ENCODE measurements at places on chromosomes 13 and 19.

DNA sequence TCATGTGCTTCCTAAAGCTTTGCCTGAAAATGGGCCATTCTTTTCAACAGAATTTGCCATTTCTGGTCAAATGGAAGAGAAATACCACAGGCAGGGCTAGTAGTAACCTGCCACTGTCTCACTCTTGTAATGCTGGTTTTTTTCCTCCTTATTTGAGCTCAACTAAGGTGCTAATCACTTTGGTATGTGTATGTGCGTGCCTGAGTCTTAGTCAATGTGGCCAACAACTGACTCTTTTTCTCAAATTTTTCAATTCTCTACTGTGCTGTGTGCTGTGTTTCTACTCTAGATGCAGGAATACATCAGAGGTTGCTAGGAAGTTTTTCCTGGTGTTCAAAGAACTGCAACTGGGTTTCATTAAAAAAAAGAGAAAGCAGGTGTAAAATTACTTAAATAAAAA lies 870.2 kb downstream of the EFNB2 start:
- DNase-seq = peak; percentile 56

DNA sequence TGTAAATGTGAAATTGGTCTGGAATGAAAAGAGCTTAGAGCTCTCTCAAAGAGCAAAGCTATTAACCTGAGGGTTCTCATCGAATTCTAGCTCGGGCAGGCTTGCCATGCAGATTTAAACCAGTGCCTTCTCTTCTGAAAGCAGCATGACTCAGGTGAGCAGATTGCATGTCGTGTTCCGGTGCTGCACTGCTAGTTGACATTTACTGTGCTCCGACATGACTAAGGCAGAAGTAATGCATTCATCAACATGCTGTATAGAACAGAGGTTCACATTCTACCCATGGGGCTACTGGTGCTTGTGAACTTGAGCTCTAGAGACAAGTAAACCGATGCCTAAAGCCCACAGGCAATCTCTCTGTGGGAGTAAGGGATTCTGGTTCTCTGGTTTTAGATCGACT lies 947.7 kb downstream of the EFNB2 start:
- DNase-seq = no peak

DNA sequence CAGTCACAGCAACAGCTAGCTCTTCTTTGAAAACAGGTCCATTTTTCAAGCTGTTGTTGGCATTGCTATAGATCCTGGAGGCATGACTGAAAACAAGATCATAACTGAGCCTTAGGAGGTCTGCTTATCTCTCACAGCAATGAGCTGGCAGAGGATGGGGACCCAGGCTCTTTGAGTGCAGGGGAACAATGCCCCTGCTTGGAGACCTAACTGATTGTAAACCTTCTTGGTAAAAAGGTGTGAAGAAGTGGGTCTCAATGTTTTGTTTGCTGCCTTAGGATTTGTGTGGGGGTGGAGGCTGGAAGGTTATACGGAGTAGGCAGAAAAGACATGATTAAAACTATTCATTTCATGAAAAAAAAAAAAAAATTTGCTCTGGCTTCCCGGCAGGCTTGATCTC lies 94.6 kb downstream of the EFNB2 start:
- DNase-seq = no peak

DNA sequence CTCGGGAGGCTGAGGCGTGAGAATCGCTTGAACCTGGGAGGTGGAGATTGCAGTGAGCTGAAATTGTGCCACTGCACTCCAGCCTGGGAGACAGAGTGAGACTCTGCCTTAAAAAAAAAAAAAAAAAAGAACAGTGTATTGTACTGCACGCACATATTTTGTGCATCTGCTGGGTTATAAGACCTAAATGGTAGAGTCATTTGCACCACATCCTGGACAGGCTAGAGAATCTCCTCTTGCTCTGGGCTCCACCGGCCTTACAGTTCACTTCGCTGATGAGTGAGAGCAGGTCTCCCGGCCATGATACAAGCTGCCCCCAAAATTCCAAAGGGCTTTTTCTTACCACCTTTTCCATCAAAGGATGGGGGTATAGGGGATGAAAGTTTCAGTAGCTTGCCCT lies 7.2 kb upstream of the SAE1 start:
- DNase-seq = no peak

- no peak for DNase-seq
Measured at GRCh38 chr13:112968910-112969691, at the start of gene MCF2L. Gene MCF2L, plus strand, starts transcription at chr13:112969214. Its CDS starts 166 bp downstream, at chr13:112969380.

- no peak for DNase-seq
Measured at GRCh38 chr13:34611671-34612070, 330.4 kb upstream of the NBEA start.

DNA sequence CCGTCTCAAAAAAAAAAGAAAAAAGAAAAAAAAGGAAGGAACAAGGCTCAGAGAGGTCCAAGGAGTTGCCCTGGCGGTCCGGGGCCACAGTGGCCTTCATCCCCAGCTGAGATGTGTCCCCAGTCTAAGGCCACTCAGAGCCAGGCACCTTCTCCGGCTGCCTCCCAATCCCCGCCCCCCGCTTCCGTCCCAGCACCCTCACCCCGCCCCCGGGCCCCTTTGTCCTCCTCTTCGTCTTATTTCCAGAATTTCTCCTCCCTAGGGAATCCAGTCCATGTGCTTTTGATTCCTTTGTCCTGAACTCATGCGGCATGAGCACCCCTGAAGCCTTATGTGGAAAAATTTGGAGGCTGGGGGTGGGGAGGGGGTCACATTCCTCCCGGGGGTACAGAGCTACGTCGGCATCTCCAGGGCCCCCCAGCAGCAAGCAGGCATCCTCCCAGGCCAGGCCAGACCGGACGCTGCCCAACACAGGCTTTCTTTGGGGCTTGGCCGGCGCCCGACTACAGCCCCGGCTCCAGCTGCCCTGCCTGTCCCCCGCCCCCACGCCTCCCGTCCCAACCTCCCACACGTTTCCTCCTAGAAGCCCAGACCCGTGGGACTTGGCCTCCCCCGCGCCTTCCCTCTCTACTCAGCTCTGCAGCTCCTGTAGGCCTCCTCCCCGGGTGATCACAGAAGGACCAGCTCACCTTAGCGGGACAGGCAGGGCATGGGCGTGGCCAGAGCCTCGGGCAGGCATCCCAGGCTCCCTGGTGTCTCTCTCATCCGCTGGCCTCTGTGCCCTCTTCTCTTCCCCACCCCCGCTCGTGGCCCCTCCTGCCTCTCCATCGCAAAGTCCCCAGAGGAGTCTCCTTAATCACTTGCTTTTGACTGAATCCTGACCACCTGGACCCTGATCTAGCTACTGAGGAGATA lies 17.8 kb upstream of the ADGRE5 start:
- peak; percentile 41 for DNase-seq

Data from AG04449 (cell line).